ENCODE measurements at places on chromosomes 11 and 22.

- no peak for DNase-seq
Observed at GRCh38 chr11:115390441-115390840, 113.8 kb downstream of the CADM1 start.

DNA sequence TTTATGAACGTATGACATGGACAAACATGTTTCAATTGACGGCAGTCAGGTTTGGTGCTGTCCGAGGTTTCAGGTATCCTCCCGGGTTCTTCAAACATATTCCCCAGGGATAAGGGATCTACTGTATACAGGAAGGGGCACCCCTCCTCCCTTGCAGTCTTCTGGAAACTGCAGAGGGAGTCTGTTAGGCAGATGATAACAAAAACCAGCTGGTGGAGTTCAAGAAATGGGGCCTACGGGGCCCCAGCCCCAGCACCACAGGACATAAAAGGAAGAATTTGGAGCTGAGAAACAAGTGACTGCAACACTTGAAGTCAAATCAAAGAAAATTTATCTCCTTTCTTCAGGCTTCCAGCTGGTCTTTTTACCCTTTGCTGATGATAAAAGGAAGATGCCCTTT, 32.1 kb downstream of the SNU13 start:
- no peak for DNase-seq

DNA sequence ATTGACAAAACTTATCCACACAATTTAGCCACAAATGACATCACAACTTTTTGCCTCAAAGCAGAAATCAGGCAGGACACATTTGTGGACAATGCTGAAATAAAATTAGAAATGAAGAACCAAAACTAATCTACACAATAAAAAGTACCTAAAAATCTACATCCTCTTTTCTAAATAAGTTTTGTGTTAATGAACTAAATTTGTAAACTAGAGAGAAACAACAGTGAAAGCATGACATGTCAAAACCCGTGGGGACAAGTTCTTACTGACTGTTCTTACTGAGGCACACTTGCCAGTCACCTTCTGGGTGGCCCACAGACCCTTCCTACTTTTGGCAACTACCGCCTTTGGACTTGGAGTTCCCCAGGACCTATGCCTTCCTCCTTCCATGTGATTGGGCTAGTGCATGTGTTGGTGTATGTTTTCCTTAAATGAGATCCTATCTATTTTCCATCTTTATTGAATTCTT, 60.7 kb upstream of the MUC15 start:
- DNase-seq, result no peak

DNA sequence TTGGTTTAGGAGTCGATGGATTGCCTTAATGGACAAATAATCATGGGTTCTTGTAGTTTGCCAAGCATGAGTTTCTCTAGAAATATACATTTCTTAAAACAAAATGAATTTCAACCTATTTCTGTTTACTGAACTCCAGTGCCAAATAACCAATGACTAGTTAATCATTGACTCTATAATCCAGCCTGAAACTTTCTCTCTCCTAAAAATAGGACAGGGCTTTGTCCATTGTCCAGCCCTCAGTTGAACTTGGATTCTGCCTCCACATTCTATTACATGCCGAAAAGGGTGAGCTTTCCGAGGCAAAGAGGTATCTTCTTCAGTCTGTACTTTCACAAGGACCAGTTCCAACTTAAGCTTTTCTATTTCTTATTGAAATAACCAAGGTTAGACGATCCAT, 23.2 kb upstream of the CAT start:
- no peak for DNase-seq

DNA sequence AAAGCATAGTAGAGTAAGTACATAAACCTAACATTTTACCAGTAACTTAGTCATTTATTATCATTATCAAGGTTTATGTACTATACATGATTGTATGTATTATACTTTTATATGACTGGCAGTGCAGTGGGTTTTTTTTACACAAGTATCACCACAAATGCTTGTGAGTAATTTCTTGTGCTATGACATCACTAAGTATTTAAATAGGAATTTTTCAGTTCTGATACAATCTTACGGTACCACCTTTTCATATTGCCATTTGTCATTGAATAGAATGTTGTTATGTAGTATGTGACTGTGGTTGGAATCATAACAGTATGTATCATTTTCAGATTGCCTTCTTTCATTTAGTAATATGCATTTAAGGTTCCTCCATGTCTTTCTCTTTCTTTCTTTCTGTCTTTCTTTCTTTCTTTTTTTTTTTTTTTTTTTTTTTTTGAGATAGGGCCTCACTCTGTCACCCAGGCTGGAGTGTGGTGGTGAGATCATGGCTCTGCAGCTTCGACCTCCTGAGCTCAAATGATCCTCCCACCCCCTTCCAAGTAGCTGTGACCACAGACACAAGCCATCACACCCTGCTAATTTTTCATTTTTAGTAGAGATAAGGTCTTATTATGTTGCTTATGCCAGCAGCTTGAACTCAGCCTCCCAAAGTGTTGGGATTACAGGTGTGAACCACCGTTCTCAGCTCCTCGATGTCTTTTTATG, 18.6 kb downstream of the ATM start:
- no peak for DNase-seq

GRCh38 chr11:84522331-84522730, 1104.8 kb downstream of the DLG2 start:
- DNase-seq, result no peak
